ENCODE measurements at places on chromosomes 4 and X.

DNA sequence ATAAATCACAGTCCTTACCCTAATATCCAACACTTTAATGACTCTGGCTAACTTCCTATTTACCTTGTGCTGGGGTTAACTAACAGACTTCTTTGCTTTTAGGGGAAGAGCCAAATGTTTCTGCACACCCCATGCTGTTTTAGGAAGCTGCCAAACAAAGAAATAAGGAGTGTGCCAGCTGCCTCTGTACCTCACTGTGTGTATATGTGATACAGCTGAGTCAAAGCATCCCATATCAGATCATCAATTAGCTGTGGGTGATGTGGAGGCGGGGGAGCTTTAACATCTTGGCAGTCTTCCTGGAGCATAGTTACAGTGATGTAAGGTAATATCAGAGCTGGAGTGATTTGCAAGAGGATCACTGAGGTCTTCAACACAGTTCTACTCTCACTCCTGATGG, 95.4 kb downstream of the COL25A1 start:
- DNase-seq: no peak

DNA sequence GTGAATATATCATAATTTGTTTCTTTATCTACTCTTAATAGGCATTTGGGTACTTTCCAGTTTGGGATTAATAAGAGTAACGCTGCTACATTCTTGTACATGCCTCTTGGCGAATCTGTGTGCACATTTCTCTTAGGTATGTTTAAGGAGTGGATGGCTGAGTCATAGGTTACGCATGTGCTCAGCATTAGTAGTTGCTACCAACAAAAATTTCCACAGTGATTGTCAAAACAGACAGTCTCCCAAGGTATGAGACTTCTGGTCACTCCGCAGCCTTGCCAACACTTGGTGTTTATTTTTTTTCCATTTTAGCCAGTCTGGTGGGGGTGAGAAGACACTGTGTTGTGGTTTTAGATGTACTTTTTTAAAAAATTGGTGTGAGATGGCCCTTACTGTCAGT, 44.6 kb downstream of the FGFBP1 start:
- DNase-seq: no peak

- DNase-seq: no peak
Measured at GRCh38 chr4:68324519-68325262, 25.2 kb downstream of the YTHDC1 start.

- DNase-seq: no peak
Measured at GRCh38 chr4:177558995-177559394, 116.8 kb upstream of the AGA start.

DNA sequence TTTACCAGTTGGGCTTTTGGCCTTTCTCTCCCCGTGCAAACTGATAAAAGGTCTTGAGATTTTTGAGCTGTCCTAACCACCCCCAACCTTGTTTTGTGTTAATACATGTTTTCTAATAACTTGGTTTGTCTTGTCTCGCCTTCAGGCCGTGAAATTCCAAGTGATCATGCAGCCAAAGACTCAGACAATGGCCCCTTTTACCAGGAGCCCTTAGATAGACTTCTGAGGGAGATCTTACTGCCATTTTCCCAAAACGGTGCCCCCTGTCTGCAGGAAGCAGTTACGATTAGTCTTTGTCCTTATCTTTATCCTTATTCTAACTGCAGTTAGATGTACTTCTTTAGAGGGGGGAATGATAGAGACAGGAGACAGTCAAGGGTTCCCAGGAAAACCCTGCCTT, 245.3 kb upstream of the HDX start:
- DNase-seq: no peak

- no peak for DNase-seq
Measured at GRCh38 chr4:123659730-123660129, 263.1 kb downstream of the SPRY1 start.

- DNase-seq: peak; percentile 19
Measured at GRCh38 chrX:54495814-54496516, at the start of gene FGD1. Gene FGD1, minus strand, starts transcription at chrX:54496234. Its CDS starts 802 bp downstream, at chrX:54495432.

- peak; percentile 68 for DNase-seq
Measured at GRCh38 chr4:124111922-124112321, 600.6 kb downstream of the ANKRD50 start.

GRCh38 chrX:51608766-51609165, 9.9 kb downstream of the CENPVL3 start:
- no peak for DNase-seq

DNA sequence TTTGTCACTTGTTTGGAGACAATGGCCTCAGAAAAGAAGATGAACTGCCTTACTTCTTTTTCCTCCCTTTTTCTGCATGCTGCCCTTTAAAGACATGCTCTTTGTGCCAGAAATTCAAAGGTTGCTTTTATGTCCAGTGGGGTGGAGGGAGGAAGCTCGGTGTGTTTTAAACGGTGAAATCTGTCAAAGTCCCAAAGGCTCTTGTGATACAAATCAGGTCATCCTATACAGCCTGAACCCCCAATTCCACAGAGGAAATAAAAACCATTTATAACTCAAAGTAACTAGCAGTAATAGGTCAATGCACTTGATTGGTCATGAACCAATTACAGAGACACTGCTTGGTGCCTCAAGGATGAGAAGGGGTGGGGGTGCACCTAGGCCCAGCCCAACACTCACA, 339.3 kb upstream of the F9 start:
- DNase-seq: no peak

- no peak for DNase-seq
Measured at GRCh38 chr4:7238300-7238960, 46.1 kb downstream of the SORCS2 start.

- no peak for DNase-seq
Measured at GRCh38 chrX:136065044-136065671, 79.9 kb downstream of the SLC9A6 start.

DNA sequence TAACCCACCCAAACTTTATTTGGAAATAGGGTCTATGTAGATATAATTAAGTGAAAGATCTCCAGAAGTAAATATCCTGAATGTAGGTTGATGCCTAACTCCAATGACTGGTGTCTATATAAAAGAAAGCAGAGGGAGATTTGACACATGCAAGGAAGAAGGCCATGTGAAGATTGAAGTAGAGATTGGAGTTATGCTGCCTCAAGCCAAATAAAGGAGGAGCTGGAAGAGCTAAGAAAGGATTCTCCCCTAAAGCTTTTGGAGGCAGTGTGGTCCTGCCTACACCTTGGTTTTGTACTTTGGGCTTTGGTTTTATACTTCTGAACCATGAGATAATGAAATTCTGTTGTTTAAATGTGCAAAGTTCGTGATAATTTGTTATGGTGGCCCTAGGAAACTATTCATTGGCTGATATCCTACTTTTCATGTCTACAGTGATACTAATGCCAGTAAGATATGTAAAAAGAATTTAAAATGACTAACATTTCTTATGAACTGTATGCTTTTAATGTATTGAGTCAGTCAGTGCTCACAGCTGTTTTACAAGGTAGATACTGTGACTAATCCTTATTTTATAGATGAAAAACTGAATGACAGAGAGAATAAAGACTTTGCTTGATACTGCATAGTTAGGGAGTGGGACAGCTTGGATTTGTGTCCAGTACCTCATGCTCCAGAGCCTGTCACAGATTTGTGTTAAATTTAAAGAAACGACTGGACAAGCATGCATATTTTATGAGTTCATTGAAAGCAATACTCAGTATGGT, 5.9 kb upstream of the RAB40AL start:
- DNase-seq: no peak
